T-helper 17 cell (primary cell): ENCODE measurements at places on chromosomes 4 and X. TPM values are rescaled to one million over a fixed set of nuclear protein-coding genes. Genes with fewer than 3 reads are reported as not detected.

DNA sequence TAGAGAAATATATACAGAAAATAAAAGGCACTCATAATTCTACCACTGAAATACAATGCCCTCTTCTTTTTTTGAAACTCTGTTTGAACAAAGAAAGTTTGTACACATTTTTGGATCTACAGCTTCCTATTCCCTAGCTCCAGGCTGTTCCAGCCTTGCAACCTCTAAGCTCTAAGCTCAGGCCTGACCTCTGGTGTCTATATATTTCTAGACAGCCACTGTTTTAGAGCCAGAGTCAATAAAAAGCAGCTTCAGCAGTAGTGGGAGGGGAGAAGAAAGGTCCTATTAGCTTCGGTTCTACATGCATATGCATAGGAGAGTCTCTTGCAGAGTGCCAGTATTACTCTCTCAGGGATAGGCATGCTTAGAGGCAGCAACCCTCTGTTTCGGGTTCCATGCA is 39.7 kb downstream of the CLDN2 start:
- no peaks in the 10 kb centered on the region for H3K4me1 ChIP-seq
- H3K27me3 ChIP-seq: no peaks in the 10 kb centered on the region
- no peak for DNase-seq
- no peak overlapping the region for H3K4me3 ChIP-seq
- H3K36me3 ChIP-seq: peaks cover 2% of the 10 kb centered on the region
- no peak overlapping the region for H3K27ac ChIP-seq

GRCh38 chrX:348461-349117 is 30.0 kb upstream of the GTPBP6 start:
- no peaks in the 10 kb centered on the region for H3K27me3 ChIP-seq
- H3K27ac ChIP-seq: peak overlapping the region; percentile 57
- DNase-seq: no peak

DNA sequence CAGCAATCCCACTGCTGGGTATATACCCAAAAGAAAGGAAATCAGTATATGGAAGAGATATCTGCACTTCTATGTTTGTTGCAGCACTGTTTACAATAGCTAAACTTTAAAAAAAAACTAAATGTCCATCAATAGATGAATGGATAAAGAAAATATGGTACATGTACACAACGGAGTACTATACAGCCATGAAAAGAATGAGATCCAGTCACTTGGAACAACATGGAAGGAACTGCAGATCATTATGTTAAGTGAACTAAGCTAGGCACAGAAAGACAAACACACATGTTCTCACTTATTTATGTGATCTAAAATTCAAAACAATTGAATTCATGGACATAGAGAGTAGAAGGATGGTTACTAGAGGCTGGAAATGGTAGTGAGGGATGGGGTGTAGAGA is 400.7 kb downstream of the ZNF674 start:
- H3K4me1 ChIP-seq: no peaks in the 10 kb centered on the region
- no peak overlapping the region for H3K27ac ChIP-seq
- H3K36me3 ChIP-seq: no peaks in the 10 kb centered on the region
- no peak for DNase-seq
- H3K4me3 ChIP-seq: no peak overlapping the region

GRCh38 chr4:160563552-160564282 is 1460.8 kb downstream of the RAPGEF2 start:
- H3K36me3 ChIP-seq: no peaks in the 10 kb centered on the region
- H3K27me3 ChIP-seq: no peaks in the 10 kb centered on the region
- H3K4me1 ChIP-seq: no peaks in the 10 kb centered on the region
- H3K27ac ChIP-seq: no peak overlapping the region
- no peak overlapping the region for H3K4me3 ChIP-seq

- peaks cover 10% of the 10 kb centered on the region for H3K27me3 ChIP-seq
- H3K4me1 ChIP-seq: no peaks in the 10 kb centered on the region
- no peaks in the 10 kb centered on the region for H3K36me3 ChIP-seq
These were observed 354.3 kb downstream of the GPAT3 start for GRCh38 chr4:83890231-83890630.

DNA sequence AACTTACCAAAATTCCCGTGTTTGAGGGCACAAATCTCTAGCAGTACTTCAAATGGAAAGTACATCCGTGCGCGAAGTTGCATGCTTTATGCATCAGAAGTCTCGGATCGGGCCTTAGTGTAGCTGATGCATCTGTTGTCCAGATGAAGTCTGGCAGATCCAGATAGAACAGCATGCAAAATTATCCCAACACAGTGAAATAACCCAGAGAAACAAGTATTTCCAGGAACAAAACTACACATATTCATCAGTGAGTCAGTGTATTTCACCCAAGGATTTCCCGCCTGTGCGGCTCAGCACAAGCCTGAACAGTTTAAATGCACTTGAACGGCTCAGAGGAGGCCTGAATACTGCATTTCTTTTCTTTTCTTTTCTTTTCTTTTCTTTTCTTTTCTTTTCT is 27.4 kb upstream of the CLDN24 start:
- H3K27ac ChIP-seq: no peak overlapping the region
- peaks cover 2% of the 10 kb centered on the region for H3K4me1 ChIP-seq
- H3K36me3 ChIP-seq: peaks cover 3% of the 10 kb centered on the region
- peaks cover 33% of the 10 kb centered on the region for H3K27me3 ChIP-seq
- no peak for DNase-seq

- H3K36me3 ChIP-seq: no peaks in the 10 kb centered on the region
- no peaks in the 10 kb centered on the region for H3K27me3 ChIP-seq
- H3K4me1 ChIP-seq: peaks cover 2% of the 10 kb centered on the region
- no peak overlapping the region for H3K4me3 ChIP-seq
- DNase-seq: no peak
- H3K27ac ChIP-seq: no peak overlapping the region
These were observed 92.3 kb downstream of the REPS2 start for GRCh38 chrX:17038681-17039161.

Gene EXOSC9
- 58.8 TPM for total RNA-seq

Gene SCRG1
- total RNA-seq: not detected

Gene VCX3A
- total RNA-seq: not detected
